Ammon's horn (tissue), 1 donor: ENCODE measurements at places on chromosomes 4 and X.
A peak's percentile ranks its signal among the peaks of the same experiment; 100 is the strongest.

DNA sequence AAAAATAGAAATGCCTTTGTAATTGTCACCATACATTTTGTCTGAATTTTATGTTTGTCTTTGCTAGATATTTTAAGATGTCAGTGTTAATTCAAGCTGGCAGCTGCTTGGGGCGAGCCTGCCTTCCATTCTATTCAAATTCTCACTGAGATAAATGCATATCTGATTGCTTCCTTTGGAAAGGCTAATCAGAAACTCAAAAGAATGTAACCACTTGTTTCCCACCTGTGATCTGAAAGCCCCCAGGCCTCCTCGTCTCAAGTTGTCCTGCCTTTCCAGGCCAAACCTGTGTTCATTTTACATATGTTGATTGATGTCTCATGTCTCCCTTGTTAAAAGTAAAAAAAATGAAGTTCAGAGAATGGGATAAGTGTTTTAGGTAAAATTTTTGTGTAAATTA lies 318.7 kb upstream of the TECRL start:
- no peak for DNase-seq

- no peak for DNase-seq
These were observed 2.2 kb upstream of the VGLL1 start for GRCh38 chrX:136529795-136530194.

DNA sequence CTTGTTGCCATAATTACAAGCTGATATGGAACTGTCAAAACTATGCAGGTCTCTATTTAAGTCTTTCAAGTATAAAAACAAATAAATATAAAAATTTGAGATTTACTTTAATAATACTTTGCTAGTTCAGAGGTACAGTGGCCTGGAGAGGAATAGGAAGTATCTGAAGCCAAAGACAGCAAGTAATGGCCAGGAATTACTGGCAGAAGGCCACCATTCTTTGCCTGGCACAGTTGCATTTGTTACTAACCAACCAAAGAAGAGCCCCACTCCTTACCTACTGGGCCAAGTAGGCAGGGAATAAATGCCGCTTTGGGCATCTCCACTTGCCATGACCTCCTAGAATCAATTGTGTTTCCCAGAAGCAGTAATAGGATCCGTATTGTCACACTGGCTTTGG lies 13.8 kb upstream of the ADAMTS3 start:
- DNase-seq, result no peak

DNA sequence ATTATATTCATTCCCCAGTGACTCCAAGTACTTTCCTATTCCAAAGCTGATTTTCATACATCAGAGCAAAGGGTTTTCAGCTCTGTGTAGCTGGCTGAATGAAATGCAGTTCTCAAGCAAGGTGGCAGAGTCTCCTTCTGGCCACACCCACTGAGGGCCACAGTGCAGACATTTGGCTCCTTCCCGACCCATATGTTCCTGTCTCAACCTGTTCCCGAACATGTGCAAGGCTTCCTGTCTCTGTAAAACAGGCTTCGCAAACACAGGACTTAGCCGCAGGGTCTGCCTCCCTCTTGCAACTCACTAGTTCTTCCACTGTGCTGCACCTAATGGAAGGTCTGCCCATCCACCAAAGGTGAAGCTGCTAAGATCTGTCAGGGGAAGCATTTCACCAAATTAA lies 249.2 kb downstream of the MID1IP1 start:
- DNase-seq, result no peak

DNA sequence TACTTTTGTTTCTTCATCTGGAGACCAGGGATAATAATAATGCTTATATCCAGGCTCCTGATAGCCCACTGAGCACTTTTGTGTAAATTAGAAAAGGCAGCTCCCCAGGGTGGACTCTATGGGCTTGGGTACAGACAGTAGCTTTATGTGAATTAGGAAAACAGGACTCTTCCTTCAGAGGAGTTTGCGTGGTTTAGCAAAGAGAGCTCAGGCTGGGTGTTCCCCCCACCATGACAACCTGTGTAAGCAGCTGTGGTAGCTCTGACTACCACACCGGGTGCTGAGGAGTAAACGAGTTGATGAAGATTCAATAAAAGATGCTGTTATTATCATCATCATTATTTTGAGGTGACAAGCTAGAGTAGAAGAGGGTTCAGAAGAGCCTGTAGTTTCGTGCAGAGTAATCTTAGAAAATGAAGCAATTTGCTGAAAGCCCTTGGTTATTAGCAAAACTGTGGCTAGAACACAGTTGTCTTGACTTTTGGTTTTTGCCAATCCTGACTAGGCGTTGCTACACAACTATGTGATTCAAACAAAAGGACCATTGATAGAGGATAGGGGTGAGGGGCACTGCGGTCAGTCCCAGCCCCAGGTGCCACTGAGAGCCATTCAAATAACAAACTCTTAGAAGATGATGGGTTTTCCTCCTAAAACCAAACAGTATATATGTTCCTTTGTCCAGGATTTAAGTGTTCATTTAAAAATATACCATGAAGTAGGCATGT lies 60.6 kb upstream of the LIMCH1 start:
- DNase-seq, result peak; percentile 28

DNA sequence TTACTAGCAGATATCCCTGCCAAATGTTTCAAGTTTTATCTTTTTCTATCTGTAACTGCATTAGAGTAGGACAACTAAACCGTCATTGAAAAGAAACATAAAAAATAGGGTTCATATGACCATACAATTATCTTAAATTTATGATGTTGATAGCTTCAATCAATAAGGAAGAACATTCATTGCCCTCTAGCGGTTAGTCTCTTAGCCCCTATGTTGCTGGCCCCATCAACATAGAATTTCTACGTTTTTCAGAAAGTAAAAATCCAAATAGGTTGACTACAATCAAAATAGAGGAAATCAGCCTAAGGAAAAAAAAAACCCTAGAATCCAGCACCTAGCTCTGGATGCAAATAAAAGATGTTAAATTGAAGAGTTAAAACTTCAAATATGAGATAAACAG lies 225.1 kb upstream of the ITM2A start:
- DNase-seq, result no peak

- no peak for DNase-seq
These were observed 47.0 kb downstream of the MOSPD2 start for GRCh38 chrX:14920196-14920595.
